ENCODE measurements at places on chromosomes 2 and 18.
A peak's percentile ranks its signal among the peaks of the same experiment; 100 is the strongest.

DNA sequence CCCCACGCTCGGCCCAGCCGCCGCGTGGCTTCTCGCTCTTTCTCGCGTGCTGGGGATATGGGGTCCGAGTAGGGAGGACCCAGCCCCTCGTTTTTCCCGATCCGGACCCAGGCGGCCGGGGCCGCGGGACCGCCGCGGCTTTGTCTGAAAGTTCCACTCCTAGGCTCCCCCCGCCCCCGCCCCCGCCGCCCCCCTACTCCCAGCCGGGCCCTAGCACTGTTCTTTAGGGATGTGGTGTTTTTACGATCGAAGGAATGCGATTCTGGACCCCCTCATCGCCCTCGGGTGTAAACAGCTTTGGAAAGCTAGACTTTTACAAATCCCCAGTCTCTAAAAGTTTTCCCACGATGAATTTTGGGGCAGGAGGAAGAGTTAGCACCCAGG lies 819 bp downstream of the TGIF1 start:
- no peak for DNase-seq

DNA sequence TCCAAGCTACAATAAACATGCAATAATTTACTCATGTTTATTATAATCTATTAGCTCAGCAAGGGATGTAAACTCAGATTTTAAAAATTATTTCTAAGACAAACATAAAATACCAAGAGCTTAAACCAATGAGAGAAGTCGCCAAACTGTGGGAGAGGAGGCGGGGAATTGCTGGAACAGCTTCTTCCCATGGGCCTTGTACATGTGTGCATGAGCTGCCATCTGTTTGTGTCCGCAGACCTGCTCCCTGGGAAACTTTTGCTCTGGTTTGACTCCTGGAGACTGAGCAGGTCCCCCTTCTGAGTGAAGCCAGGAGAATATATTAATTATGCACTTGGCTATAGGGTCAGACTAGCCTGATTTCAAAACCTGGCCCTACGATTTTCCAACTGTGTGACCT lies 655.9 kb upstream of the SOX11 start:
- DNase-seq: peak; percentile 15

GRCh38 chr2:191622374-191623320 lies 55.3 kb upstream of the NABP1 start:
- DNase-seq: no peak

GRCh38 chr2:237972936-237973335 lies 6.1 kb downstream of the UBE2F start:
- DNase-seq: no peak

- DNase-seq: no peak
Observed at GRCh38 chr2:100013892-100014677, 128.3 kb downstream of the AFF3 start.

GRCh38 chr18:39604836-39605235 lies 2039.2 kb upstream of the CELF4 start:
- DNase-seq: no peak

- no peak for DNase-seq
Observed at GRCh38 chr2:240555541-240556250, 2.1 kb downstream of the ANKMY1 start.

DNA sequence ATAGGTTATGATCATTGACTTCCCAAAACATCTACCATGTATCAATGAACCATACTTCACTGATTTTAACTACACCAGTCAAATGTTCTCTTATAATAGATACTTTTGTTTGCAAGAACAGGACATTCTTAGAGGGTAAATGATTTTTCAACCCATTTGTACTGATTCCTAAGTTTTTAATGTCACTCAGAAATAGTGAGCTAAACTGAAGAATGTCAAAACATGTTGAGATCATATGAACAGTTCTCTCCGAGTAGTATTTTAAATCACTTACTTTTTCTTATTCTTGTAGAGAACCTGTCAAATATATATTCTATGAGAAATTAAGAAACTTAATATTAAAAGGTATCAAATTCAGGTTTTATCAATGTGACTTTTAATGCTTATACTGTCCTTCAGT lies 1362.9 kb upstream of the SLC39A10 start:
- DNase-seq: no peak

DNA sequence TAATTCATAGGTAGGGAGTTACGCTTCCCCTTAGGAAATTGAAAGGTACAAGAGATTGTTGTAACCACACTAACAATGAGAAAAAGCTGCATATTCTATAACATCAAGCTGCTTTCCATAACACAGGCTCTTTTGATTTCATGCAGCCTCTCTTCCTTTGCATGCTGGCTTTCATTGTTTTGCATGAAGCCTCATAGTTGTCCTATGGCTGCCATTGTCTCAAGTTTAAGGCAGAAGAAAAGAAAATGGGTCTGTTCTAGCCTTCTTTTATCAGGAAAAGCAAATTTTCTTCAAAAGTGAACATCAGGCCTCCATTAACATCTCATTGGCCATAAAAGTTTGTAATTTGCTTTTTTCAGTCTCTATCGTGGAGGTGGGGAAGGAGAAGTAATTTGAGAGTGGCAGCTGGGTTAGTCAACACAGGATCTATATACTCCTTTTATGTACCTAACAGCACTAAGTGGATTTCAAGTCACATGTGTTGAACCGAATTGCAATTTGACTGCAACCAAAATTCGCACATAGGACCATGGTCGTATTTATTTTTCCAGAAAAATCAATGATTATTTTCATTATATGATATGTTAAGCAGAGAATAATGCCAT lies 248.5 kb upstream of the RND3 start:
- no peak for DNase-seq

GRCh38 chr2:179744401-179744800 lies 117.0 kb downstream of the ZNF385B start:
- DNase-seq: no peak

DNA sequence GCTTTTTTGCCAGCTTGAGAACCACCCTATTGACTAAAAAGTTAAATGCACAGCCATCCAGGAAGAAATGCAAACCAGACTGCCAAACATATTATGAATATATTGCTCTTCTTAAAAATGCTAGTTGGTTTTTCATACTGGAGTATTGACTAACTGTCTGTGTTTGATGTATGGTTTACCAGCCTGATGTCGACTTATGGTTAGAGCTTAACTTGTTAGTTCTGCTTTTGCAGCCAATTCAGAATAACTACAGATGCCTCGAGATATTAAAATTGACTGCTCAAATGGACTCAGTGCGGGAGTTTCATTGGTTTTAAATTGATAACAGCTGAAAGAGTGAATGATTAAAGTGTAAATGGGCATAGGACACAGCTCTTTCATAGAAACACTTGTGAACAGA lies 369.8 kb downstream of the ARHGAP15 start:
- DNase-seq: peak; percentile 67

- DNase-seq: peak; percentile 16
Observed at GRCh38 chr2:211033765-211034164, 477.4 kb downstream of the CPS1 start.

GRCh38 chr2:214376618-214377285 lies 34.1 kb upstream of the VWC2L start:
- no peak for DNase-seq

GRCh38 chr2:222609381-222609780 lies 46.5 kb downstream of the FARSB start:
- no peak for DNase-seq

DNA sequence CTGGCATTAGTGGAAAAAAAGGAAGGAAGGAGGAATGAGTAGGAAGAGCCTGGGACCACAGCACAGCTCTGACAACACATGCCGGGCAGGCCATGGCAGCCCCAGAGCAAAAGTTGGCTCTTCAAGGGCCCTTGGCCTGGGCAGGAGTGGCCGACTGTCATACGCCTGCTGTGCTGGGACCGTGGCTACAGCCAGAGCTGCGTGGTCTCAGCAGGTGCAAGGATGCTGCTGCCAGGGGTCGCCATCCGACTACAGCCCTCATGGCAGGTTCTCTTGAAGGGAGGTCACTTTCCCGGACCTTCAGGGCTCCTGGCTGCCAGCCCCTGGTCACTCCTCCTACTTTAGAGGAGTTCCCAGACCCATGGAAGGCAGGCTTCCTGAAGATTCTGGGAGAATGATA lies 109.9 kb downstream of the ARL4C start:
- no peak for DNase-seq

DNA sequence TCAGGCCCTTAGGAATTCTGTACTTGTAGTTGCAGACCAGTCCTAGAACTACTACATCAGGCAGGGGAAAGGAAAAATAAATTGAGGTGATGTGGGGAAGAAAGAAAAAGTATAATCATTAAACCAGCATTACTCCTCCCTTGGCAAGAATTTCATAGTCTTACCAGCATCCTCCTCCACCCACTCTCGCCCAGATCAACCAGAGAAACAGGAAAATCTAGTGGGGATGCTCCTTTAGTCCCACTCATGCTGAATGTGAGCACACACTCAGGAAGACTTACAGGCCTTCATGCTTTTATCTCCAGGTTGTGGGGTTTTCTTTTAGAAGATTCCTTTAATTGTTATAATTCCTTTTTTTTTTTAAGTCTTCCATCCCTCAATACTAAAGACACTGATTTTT lies 129.3 kb upstream of the CCDC150 start:
- no peak for DNase-seq

DNA sequence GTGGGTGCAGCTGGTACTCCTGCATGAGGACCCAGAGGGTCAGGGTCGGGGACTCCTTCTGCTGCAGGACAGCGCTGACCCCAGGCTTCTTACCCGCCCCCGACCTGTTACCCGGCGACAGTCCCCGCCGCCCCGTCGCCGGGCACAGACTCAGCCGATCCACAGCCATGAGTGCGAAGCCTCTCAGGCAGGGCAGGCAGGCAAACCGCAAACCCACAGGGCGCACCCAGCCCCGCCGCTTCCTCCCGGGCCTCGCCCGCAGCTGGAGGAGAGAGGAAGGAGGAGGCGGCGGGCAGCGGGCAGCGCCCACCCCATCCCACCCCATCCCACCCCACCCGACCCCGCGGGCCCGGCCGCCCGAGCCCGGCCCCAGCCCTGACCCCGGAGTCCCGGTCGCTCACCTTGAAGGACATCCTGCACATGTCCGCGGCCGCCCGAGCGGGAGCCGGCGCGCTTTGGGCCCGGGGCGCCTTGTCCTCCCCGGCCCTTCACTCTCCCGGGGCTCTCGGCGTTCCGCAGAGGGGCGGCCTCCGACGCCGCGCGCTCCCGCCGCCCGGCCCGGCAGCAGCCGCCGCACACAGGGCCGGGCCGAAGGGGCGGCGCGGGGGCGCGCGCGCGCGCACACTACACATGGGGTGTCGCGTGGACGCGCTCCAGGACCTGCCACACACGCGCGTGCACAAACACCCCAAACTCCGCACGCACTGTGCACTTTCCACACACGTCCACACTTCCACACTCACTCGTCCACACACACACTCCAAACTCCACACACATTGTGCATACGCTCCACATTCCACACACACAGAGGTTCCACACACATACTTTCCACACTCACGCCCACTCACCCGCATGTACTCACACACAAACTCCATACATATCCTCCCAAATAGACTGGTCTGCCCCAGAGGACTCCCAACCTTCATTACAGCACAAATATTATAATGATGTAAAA lies at the start of gene ANKRD29:
Gene ANKRD29 (minus strand): TSS at position 603 of the 955 bp plus-strand sequence. CDS start 181 bp downstream, at position 422.
- peak; percentile 35 for DNase-seq

DNA sequence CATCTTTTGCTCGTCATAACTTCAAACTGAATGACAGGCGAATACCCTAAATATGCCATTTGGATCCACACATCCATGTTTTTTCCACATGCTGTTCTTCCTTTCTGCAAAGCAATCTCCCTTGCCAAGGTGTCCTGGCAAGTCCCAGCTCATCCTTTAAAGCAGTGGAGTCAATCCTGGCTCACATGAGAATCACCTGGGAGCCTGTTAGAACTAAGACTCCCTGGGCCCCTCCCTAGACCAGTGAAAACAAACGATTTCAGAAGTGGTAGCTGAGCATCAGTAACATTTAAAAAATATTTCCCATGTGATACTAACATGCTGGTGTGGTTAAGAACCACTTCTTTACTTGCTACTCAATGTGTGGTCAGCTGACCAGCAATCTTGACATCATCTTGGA lies 50.6 kb upstream of the PARD3B start:
- DNase-seq: no peak

- DNase-seq: peak; percentile 32
Observed at GRCh38 chr18:58438161-58438957, 190.5 kb downstream of the ALPK2 start.

GRCh38 chr18:34114996-34115395 lies 109.7 kb downstream of the NOL4 start:
- no peak for DNase-seq

- no peak for DNase-seq
Observed at GRCh38 chr2:240811346-240812300, 8.4 kb downstream of the KIF1A start.

GRCh38 chr2:196101325-196101991 lies 32.8 kb upstream of the DNAH7 start:
- DNase-seq: no peak

GRCh38 chr2:95799892-95800291 lies 191.7 kb downstream of the ANKRD36C start:
- DNase-seq: no peak

GRCh38 chr2:74471332-74472065 lies 981 bp downstream of the MRPL53 start:
- no peak for DNase-seq

GRCh38 chr2:163878718-163879117 lies 142.9 kb upstream of the FIGN start:
- DNase-seq: no peak

DNA sequence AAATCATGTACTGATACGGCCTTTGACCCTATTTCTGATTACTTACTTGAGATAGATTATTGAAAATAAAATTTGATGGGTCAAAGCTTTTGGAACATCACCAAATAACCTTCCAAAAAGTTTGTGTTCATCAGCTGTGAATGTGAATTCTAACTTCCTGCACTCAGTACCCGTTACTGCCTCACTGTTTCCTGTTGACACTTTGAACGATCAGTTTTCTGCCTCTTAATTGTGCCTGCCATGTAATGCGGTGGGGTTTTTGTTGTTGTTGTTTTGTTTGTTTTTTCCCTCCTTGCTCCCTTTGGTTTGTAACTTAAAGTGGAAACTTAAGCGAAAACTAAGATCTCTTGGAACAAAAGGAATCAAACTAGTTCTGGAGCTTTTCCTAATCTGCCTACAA lies 18.9 kb downstream of the ATG16L1 start:
- no peak for DNase-seq

DNA sequence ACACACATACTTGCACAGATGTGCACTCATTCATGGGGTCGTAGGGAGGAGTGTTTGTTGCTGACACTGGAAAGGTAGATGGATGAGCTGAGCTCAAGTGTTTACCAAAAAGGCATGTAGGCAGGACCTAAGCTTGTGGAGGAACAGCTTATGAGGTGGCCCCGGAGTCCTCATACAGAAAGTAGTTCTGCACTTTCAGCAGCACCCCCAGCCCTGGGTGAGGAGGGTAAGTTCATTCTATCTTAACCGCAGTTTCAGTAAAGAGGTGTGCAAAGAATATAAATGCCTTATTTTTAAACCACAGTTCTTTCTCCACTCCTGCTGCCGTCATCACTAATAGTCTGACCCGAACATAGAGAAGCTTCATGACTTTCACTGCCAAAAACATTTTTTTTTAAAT lies 31.7 kb upstream of the RNF152 start:
- no peak for DNase-seq
